ENCODE measurements at places on chromosomes 6 and 20.
A peak's percentile ranks its signal among the peaks of the same experiment; 100 is the strongest.

DNA sequence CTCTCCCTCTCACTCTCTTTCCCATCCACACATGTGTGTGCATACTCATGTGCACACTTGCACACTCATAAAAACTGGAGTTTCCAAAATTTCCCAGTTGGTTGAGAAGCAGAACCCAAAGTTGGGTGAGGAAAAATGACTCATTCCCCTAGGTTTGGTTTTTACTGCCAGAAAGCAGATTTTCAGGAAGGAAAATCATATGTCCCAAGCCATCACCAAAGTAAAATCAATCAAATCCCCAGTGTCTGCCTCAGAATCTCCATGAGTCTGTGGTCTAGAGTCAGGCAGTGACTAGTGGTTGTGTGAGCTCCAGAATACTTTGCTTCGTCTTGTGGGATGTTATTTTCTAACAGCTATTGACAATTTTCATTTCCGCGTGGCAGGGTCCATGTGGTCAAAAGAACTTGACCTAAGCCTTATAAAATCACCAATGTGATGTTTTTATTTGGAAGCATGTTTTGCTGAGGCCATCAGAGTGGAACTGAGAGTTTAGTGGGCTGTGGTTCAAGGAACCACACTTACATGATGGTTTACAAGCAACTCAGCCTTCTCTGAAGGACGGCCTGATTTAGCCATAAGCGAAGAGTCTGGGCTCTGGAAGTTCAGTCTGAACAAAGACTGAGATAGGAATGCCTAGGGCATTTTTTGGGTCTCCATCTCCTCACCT lies 81.9 kb upstream of the CCN6 start:
- DNase-seq, result no peak

DNA sequence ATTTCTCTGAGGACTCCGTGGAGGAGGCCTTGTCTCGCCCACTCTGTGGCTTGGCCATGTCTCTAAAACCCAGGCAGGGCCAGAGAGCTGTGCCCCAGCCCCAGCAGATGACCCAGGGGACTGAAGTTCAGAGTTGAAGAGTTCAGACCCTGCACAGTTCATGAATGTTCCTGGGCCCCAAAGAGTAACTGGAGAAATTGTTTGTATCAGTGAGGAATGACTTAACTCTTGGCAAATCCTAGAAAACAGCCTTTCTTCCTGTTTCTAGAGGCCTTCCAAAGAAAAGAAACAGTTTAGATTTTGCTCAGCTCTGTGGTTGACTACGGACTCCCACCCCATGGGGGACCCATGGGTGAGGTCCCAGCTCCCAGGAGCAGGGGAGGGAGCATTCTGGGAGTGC lies 62.1 kb upstream of the EYA2 start:
- no peak for DNase-seq

DNA sequence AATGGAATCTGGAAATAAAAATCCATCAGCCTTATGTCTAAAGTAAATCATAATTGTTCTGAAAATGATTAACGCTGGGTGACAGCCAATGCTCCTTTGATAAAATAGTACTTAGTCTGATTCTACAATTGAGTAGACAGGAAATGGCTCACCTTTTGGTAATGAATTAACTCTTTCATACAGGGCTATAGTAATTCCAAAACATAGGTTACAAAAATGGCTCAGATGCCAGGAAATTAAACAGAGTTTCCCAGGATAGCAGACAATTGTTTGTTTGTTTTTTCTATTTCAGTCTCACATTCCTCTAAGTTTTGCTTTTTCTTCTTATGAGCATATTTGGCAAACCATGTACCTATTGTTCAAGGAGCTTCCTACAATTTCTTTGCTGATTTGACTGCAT lies 257.2 kb upstream of the EPHA7 start:
- no peak for DNase-seq

- DNase-seq, result no peak
Observed at GRCh38 chr6:116173928-116174327, 48.0 kb upstream of the COL10A1 start.

DNA sequence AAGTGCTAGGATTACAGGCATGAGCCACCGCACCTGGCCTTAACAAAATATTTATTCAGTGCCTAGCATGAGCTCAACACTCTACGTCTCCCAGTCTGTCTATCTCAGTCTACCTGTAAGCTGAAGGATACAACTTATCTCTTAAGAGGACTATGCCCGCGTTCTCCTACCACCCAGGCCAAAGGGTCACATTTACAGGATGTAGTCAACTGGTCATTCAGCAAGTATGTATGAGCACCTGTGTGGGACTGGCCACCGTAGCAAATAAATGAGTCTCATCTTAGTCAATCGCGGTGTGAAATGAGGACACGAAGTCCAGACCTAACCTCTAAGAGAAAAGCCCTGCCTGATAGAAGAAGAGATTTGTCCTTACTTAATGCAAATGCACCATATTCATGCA lies 49.9 kb downstream of the MUC22 start:
- no peak for DNase-seq

DNA sequence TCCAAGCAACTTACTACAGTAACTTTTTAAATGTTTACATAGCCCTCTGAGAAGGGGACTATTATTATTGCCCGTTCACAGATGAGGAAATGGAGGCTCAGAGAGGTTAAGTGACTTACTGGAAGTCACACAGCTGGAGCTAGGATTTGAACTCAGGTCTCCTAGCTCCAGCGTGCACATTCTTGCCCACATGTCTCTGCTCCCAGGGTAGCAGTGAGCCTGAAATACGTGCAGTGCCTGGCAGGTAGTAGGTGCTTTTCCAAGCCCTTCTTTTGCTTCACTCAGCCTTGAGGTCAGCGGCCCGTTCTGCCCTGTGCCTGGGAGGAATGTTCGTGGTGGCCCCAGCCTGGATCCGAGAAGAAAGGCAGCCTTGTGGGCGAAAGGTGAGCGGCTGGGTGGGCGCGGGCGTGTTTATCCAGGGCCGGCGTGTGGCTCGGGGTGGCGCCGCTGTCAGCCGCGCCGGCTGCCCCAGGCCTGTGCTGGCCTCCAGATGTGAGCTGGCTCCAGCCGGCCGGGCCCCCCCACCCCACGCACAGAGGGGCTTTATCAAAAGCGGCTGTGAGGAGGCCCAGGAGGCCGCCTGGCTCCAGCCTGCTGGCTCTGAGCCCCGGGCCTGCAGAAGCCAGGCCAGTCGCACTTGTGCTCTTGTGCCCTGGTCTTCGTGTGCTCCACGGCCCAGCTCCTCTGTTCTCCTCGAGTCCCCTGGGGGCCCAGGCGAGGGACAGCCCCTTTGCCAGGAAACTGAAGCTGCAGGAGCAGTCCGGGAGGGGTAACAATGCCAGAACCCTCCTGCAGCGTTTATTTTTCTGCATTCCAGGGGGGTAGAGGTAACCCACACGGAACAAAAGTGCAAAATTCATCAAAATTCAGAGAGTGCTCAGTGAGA lies 58.1 kb downstream of the UBE2V1 start:
- DNase-seq, result no peak

- no peak for DNase-seq
Observed at GRCh38 chr6:12009180-12009685, 2.9 kb upstream of the HIVEP1 start.

DNA sequence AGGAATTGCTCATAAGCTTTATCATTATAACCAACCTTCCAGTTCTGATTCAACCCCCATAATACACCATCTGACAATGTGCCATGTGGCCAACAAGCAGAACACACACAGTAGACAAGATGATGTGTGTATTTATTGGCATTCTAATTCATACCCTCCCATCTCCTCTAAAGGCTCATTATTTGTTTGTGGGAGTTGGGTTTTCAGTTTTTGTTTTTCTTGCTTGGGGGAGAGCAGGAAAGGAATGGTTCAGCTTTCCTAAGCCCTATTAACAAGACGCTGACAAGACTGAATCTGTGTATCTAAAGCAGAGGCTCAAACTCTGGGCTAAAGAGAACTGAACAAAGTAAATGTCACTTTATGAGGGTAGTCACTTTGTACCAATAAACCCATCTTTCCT lies 36.8 kb downstream of the EPB41L2 start:
- no peak for DNase-seq

GRCh38 chr6:2852921-2853322 lies 11.3 kb upstream of the SERPINB1 start:
- no peak for DNase-seq

GRCh38 chr6:77025736-77026223 lies 437.5 kb downstream of the HTR1B start:
- no peak for DNase-seq

GRCh38 chr20:20184706-20185105 lies 132.4 kb downstream of the CFAP61 start:
- DNase-seq, result no peak

- DNase-seq, result no peak
Observed at GRCh38 chr20:51363378-51363777, 179.1 kb downstream of the NFATC2 start.

DNA sequence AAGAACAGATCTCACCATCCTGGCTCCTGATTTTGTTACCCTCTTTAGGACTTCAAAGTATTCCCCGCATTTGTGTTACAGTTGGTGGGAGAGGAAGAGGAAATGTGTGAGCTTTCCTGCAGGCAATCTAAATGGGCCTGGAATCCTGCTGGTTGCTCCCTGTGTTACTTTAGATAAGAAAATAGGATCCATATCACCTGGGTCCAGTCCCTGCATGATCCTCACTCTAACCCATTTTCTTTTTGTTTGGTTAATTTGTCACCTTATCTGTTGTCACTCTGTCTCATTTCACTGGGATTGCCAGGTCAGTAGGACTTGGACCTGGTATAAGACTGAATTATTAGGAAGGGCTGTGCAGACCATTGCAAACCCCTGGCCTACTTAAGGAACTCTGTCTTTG lies 175.9 kb upstream of the GJE1 start:
- DNase-seq, result no peak

GRCh38 chr20:20251836-20252235 lies 116.1 kb upstream of the INSM1 start:
- no peak for DNase-seq

GRCh38 chr6:71246596-71246995 lies 42.0 kb upstream of the OGFRL1 start:
- no peak for DNase-seq

GRCh38 chr6:10526156-10526555 lies 5.0 kb downstream of the GCNT2 start:
- DNase-seq, result no peak

DNA sequence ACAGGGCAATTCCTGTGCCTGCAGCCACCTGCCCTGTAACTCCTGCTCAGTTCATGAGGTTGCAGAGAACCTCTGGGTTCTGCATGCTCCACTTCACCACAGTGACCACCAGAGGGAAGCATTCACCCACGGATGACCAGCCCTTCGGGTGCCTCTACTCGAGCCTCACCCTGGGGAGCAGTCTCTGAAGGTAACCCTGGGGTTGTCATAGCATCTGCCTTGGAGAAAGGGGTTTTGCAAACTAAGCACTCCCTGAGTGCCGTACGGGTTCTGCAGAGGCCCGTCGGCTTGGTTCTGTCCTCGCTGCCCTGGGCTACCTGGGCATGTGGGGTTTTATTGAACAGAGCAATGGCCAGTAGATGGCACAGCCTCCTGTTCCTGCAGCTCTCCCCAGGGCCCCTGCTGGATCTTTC lies 10.2 kb upstream of the CST5 start:
- DNase-seq, result peak; percentile 12

DNA sequence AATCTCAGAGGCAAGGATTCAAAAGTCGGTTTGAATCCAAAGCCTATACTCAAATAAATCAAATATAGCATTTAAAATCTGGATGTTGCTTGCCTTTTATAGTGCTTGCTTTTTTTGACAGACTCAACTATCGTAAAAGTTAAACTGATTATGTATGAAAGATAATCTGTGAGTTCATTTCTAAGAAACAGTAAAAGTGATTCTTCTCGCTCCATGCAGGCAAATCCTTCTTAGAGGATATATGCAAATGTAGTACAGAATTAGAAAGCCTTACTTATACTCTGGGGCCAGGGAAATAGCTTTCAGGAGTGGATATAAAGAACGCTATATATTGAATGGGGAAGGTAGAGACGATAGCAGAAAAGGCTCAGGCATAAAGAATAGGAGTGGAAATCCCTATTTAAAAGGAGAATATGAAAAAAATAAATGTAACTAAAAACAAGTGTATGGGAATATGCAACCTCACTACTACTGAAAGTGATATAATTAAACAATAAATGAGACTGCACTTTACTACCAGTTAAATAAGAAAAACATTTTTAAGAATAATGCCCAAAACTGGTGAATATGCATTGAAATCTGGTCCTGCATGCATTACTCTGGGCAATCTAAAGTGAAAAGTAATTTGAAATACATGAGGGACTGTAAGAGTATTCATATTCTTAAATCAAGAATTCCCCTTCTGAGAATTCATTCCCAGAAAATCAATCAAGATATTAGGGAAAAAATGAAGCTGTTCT lies 361.8 kb upstream of the PLCB4 start:
- DNase-seq, result no peak

GRCh38 chr20:14207591-14207990 lies 129.8 kb downstream of the FLRT3 start:
- DNase-seq, result no peak

- no peak for DNase-seq
Observed at GRCh38 chr6:3013486-3013885, 13.8 kb downstream of the NQO2 start.

GRCh38 chr6:13001927-13002326 lies 285.4 kb downstream of the PHACTR1 start:
- DNase-seq, result no peak

GRCh38 chr6:170280689-170281045 lies 10.2 kb downstream of the DLL1 start:
- DNase-seq, result no peak

DNA sequence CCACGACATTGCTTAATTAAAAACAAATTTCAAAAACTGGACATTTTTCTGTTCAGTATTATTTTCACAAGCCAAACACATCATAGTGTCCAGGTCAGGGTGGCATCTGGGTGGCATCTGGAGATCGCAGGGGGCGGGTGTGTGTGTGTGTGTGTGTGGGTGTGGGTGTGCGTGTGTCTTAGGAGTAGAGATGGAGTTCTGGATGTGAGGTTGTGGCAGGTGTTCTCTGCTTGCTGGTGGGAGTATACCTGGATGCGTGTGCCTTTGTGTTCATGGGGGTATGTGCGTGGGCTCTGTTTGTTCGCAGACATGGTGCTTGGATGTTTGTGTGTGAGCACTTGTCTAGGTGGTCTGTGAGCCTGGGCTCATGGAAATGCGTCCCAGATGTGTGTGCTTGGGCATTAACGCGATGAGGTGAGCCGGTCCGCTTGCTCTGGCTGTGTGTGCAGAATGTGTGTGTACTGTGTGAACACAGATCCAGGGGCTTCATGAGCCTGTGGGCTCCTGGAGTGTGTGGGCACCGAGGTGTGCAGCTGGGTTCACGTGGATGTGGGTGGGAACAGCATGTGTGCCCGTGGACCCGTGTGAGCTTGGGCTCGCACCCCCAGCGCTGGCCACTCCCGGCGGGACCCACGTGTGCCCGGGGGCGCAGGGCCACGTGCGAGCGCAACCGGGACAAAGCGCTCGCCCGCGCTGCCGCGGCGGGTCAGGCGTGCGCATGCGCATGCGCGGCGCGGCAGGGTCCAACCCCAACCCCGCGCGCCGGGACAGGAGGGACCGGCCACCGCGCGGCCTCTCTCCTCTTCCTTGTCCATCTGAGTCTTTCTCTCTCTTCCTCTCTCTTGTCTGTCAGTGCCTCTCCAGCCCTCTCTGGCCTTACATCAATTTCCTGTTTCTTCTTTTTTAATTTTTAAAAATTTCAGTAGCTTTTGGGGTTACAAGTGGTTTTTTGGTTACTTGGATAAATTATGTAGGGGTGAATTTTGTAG lies 60.4 kb downstream of the SRC start:
- peak; percentile 19 for DNase-seq

- no peak for DNase-seq
Observed at GRCh38 chr6:3260772-3261517, 2.2 kb downstream of the PSMG4 start.

All from stimulated activated CD4-positive, alpha-beta T cell treated with anti-CD3 and anti-CD28 coated beads, Interleukin-1b, Interleukin-23, amount 100 ng/mL, for 24 hours (primary cell).